Activated CD4-positive, alpha-beta T cell treated with anti-CD3 and anti-CD28 coated beads, Interleukin-10, Interleukin-2, amounts not matched to agents 100 ng/mL and 50 ng/mL, durations not matched to agents 16 hours and 8 hours (primary cell): ENCODE measurements at places on chromosomes 5 and 9.
A peak's percentile ranks its signal among the peaks of the same experiment; 100 is the strongest.

- no peak for DNase-seq
These were observed 387.9 kb downstream of the MAT2B start for GRCh38 chr5:163893281-163893680.

DNA sequence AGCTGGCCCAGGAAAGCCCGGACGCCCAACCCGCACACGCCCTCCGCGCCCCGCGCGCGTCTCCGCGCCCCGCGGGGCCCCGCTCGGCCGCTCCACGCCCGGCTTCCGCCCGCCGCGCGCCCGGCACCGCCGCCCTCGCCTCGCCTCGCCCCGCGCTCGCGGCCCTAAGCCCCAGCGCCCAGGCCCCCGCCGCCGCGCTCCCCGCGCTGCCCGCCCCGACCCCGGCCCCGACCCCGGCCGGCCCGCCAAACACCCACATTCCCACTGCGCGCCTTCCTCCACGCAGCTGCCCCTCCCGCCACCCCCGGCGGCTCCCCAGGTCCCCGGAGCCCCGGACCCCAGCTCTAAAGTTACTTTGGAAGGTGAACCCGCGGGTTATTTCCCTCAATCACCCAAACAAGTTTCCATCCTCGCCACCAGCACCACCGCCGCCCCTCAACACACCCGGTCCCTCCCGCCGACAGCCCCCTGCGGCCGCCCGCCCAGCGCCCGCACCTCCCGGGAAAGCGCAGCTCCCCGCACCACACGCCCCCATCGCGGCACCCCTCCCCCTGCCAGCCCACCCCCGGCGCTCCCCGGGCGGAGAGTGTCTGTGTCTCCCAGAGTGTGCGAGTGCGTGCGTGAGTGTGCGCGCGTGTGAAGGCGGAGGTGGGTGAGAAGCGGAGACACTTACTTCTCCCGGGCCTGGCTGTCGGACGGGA lies 439 bp downstream of the SSBP2 start:
- DNase-seq, result peak; percentile 7

DNA sequence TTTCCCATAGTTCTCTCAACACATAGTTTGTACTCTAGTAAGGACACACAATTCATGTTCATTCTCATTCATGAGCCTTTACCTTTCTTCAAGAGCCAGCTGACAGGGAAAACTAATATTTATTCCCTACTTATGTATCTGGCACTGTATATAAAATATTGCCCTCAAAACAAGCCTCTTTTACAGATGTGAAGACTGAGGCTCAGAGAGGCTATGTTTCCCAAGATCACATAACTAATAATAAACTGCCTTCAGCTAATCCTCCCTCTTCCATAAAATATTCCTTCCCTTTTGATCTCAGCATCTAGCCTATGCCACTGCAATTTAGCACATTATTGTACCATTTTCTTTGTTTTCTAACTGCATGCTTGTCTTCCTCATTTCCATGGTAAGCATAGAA lies 18.2 kb downstream of the ALDOB start:
- DNase-seq, result no peak

DNA sequence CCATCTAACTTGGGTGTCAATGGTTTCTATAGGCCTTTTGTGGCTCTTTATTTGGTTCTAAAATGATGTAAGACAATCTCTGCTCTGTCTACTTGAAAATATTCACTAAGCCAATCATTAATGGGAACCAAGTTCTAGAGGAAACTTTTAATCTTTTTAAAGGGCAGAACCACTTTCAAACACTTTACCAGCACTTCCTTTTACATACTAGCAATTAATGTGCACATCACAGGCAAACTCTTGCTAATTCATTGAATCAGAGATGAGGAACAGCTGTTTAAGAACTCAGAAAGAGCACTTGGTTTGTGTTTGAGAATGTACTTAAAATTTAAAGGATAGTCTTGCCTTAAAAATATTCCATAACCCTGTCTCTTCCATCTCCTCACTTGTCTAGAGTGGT lies 83.4 kb downstream of the PAPPA start:
- DNase-seq, result no peak

DNA sequence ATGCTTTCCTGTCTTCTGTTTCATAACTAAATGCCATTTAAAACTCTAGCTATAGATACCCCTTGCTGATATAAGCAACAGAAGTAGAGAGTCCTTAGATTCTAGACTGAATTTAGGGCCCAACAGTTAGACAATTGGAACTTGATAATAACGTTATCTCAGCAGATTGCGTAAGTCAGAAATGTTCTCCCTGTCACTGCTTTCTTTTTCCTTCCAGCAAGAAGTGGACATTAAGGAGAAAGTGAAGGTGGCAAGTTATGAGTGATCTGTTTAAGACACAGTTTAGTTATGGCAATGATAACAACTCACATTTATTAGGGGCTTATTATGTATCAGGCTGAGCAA lies 6.9 kb upstream of the GLIS3 start:
- DNase-seq, result no peak
